CD4-positive, alpha-beta T cell treated with Interleukin-17A for 4 hours (primary cell): ENCODE measurements at places on chromosomes 2 and 18.

DNA sequence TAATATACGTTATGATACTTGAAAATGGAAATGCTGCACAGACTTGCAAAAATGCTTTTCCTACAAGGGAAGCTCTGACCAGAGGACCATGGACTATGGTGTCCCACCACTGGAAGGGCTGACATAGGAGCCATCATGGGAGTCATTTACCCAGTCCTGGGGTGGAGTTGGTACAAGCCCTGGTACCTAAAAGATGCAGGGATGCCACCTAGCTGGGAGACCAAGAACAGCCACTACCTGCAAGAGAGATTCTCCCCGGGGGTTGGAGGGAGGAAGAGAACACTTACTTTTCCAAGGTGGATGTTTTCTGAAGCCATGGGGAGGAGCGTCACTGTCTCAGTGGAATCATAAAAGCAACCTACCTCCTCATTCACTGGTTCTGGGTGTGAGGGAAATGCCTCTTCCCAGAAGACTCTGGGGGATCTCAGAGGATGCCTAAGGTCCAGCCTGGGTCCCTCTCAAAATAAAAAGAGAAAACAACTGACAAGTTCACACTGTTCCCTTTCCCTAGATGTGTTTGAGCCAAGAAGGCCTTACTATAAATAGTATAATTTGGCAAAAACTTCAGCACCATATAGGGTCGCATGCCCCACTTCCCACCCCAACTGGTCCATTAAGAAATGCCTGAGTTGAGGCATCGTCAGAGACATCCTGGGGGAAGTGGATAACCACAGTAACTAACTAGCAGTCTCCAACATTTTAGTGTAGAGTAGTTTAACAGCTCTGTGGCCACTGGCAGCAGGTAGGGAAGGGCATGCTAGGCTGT, 39.9 kb downstream of the REEP1 start:
- DNase-seq, result no peak

DNA sequence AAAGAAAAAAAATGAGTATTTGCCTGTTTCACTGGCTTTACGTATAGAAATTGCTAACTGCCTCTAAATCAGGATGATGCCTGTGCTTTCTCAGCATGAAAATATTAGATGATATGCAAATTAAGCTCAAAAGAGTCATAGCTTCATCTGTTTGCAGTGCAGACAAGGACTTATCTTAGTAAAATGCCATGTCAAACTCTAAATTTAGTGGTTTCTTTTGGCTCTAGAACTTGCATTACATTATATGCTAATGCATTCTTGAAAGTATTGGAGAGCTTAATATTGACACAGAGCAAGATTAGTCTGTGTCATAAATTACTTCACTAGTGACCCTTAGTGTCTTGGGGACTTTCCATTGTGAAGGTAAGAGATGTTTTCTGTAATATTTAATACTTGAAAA, 1109.1 kb upstream of the NRXN1 start:
- no peak for DNase-seq

- no peak for DNase-seq
Observed at GRCh38 chr2:129661935-129662334, 317.5 kb upstream of the RAB6C start.

DNA sequence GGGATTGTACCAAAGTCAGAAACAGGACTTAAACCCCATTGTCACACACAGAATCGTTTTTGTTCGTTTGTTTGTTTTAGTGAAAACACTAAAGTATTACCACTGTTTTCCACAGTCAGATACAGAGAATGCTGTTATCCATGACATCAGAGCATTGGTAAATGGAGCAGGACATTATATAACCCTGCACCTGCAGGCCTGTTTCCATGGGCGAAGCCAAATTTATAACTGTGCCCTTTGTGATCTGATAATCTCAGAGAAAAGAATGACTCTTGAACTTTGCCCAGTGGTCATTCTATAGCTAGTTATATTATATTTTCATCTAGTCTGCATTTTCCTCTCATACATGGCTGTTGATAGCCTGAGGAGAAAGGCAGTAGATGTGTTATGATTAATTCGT, 217.6 kb downstream of the TMEM182 start:
- DNase-seq, result no peak

DNA sequence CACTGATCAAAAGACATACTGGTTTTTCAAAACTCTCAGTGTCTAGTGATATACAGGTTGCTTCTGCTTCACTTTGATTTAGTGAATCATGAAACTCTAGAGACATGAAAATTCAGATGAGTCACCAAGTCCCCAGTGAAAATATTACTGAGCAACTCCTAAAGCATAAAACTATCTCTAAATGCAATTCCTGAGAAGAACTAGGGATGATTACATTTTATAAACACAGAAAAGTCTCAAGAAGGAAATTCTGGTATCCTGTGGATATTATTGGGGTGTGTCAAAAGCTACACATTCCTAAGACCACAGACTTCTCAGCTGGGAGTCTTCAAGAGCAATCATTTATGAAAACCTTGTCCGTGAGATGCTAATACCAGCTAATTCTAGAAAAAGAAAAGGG, 9.7 kb downstream of the LRRTM4 start:
- no peak for DNase-seq

GRCh38 chr2:83378921-83379320, 1080.2 kb downstream of the SUCLG1 start:
- DNase-seq, result no peak

- DNase-seq, result no peak
Observed at GRCh38 chr2:96258166-96259022, 7.4 kb downstream of the TMEM127 start.

GRCh38 chr2:24174851-24175277, at the start of gene FAM228A:
Gene FAM228A, plus strand, starts transcription at chr2:24175053. Its CDS starts 428 bp downstream, at chr2:24175481.
- no peak for DNase-seq

GRCh38 chr2:31384351-31384750, 30.2 kb downstream of the XDH start:
- DNase-seq, result no peak

DNA sequence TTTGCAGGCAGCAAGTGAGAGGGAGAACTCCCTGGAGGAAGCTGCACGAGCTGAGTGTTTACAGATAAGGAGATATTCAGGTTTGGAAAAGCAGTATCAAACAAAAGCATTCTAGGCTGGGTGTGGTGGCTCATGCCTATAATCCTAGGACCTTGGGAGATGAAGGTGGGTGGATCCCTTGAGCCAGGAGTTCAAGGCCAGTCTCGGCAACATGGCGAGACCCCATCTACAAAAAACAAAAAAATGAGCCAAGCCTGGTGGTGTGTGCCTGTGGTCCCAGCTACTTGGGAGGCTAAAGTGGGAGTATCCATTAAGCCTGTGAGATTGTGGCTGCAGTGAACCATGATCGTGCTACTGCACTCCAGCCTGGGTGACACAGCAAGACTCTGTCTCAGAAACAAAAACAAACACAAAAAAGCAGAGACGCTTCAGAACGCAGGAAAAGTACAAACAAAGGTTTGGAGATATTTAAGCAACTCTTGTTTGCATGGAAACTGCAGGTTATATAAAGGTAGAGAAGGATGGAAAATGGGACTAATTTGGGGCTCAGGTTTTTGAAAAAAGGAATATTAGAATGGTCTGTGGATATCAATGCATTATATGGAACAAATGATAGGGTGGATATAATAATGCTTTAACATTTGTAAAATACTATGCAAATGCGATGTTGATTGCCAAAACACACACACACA, 31.6 kb downstream of the MYCN start:
- no peak for DNase-seq

GRCh38 chr2:172200495-172201085, 97.9 kb upstream of the DLX2 start:
- peak; percentile 20 for DNase-seq

GRCh38 chr2:107712857-107713256, 113.8 kb upstream of the RGPD4 start:
- DNase-seq, result no peak

GRCh38 chr2:116842164-116842563, 972.3 kb upstream of the DDX18 start:
- no peak for DNase-seq

- no peak for DNase-seq
Observed at GRCh38 chr18:63255435-63255834, 64.1 kb downstream of the BCL2 start.

- no peak for DNase-seq
Observed at GRCh38 chr2:14408695-14409094, 223.8 kb upstream of the LRATD1 start.

DNA sequence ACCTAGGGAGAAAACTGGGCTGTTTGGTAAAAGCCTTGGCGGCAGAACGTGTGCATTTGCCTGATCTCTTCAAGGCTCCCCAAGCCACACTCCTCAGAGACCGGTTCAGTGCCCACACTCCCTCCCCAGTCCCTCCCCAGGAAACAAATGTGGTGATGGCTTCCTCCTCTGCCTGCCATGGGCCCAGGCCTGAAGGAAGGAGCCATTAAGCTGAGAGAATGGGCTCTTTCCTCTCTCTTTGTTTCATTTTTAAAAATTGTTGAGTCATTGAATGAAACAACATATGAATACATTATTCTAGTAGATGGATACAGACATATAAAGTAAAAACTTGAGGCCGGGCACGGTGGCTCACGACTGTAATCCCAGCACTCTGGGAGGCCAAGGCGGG, 50.6 kb upstream of the YWHAQ start:
- DNase-seq, result peak; percentile 42

GRCh38 chr2:130351711-130352110, 4.1 kb upstream of the PTPN18 start:
- DNase-seq, result no peak

- no peak for DNase-seq
Observed at GRCh38 chr2:70703900-70704549, 64.0 kb downstream of the ADD2 start.

GRCh38 chr2:29261003-29261402, 145.8 kb downstream of the CLIP4 start:
- DNase-seq, result no peak

GRCh38 chr2:207676827-207677354, 34.5 kb upstream of the CCNYL1 start:
- DNase-seq, result no peak

GRCh38 chr18:46622999-46623398, 34.0 kb downstream of the LOXHD1 start:
- no peak for DNase-seq

DNA sequence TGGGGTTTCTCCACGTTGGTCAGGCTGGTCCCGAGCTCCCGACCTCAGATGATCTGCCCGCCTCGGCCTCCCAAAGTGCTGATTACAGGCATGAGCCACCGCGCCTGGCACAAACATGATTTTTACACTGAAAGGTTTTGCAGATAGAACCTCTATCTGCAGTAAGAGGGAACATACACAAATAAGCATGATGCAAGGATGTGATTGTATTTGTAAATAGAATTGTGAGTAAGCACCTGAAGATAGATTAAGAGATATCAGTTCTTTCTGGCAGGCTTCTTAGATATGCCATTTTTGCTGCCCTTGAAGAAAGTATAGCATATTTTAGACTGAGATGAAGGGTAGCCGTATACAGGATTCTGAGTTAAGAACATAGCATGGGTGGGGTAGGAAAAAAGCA, 3.6 kb downstream of the COMMD1 start:
- DNase-seq, result no peak

- no peak for DNase-seq
Observed at GRCh38 chr18:54197747-54198411, 26.6 kb downstream of the MBD2 start.
